ENCODE measurements at places on chromosomes 1 and 21. TPM values are rescaled to one million over a fixed set of nuclear protein-coding genes. Genes with fewer than 3 reads are reported as not detected.

The CADM3 gene
- 0.94 TPM for total RNA-seq

- DNase-seq: no peak
Observed at GRCh38 chr21:33433001-33433400, 29.8 kb downstream of the IFNGR2 start.

The CELA3B gene
- 19.2 TPM for total RNA-seq

The IQGAP3 gene
- 0.05 TPM for total RNA-seq

The FCAMR gene
- not detected for total RNA-seq

The MTARC1 gene
- 2.8 TPM for total RNA-seq

DNA sequence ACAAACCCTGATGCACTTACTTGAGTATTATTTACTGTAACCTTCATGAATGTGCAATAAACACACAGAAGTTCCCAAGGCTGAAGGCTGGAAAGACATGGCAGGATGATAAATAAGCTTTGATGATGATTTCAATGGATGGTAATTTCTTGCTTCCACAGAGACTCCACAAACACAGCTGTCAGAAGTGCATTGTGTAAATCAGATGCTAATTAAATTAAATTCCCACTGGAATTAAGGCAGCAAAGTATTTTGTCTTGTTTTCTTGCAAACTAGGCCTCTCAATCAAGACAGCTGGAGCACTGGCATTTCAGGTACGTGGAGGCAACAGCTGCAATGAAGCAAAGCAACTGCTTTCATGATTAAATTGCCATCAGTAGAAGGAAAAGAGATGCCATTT lies 24.1 kb downstream of the FAM177B start:
- DNase-seq: no peak

GRCh38 chr1:184982002-184982954 lies 8.0 kb upstream of the NIBAN1 start:
- DNase-seq: peak; percentile 30

DNA sequence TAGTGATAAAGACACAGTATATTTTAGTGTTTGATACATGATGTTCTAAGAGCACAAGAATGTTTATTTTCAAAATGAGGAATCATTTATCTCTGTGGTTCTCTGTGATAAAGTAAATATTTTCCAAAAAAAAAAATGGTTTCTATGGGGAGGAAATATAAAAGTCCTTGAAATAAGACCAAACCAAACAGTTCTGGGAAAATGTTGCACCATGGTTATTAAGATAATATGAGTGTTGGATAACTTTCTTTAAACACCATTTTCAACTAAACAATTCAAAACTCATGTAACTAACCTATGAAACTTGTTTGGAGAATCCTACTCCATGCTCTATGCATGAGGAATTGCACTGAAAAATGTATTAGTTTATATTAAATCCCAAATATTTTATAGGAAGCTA lies 184.6 kb downstream of the KCNT2 start:
- DNase-seq: no peak

- DNase-seq: no peak
Observed at GRCh38 chr1:28172713-28173150, 3.8 kb downstream of the PTAFR start.

GRCh38 chr1:235313262-235313661 lies 14.7 kb downstream of the ARID4B start:
- no peak for DNase-seq

DNA sequence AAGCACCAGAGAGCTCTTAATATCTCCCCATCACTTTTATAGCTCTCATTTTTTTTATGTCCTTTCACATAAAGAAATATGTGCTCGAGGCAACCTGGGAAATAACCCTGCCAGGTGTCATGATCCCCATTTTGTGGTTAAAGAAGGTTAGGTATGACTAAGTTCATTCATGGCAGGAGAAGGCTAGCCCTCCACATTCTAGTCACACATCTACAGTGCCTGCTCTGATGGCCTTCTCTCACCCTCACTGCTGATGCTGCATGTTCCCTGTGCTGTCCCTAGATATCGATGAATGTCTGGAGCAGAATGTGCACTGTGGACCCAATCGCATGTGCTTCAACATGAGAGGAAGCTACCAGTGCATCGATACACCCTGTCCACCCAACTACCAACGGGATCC lies 187.5 kb downstream of the TPR start:
- no peak for DNase-seq

The JAM2 gene
- total RNA-seq: 26.9 TPM

DNA sequence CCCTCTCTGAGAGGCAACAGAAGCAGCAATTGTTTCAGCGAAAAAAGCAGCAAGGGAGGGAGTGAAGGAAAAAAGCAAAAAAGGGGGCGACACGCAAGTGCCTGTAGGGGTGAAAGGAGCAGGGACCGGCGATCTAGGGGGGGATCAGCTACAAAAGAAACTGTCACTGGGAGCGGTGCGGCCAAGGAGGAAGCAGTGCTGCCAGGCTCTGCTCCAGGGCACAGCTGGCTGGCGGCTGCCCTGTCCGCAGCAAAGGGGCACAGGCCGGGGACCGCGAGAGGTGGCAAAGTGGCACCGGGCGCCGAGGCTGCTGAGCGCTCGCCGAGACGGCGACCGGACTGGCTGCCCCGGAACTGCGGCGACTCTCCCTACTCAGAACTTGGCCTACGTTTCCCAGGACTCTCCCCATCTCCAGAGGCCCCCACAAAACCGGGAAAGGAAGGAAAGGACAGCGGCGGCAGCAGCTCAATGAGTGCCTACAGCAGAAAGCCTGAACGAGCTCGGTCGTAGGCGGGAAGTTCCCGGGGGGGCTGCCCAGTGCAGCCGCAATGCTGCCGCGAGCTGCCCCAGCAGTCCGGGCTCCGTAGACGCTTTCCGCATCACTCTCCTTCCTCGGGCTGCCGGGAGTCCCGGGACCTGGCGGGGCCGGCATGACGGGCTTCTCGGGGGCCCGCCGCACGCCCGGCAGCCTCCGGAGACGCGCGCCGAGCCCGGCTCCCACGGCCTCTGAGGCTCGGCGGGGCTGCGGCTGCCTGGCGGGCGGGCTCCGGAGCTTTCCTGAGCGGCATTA lies 1.0 kb upstream of the CDKN2C start:
- DNase-seq: peak; percentile 43

- no peak for DNase-seq
Observed at GRCh38 chr1:202305168-202305567, 36.6 kb downstream of the UBE2T start.

DNA sequence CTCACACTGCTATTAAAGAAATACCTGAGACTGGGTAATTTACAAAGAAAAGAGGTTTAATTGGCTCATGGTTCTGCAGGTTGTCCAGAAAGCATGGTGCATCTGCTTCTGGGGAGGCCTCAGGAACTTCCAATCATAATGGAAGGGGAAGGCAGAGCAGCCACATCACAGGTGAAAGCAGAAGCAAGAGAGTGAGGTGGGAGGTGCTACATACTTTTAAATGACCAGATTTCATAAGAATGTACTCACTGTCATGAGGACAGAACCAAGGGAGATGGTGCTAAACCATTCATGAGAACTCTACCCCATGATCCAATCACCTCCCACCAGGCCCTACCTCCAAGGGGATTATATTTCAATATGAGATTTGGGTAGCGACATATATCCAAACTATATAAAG lies 55.7 kb downstream of the MRPL39 start:
- DNase-seq: no peak

- no peak for DNase-seq
Observed at GRCh38 chr1:10613861-10614260, 139.1 kb downstream of the PEX14 start.

The SCCPDH gene
- total RNA-seq: 23.8 TPM

The C1orf116 gene
- not detected for total RNA-seq

All from ovary (tissue), 10 donors.